ENCODE measurements at places on chromosomes 7 and 10. TPM values are rescaled to one million over a fixed set of nuclear protein-coding genes. Genes with fewer than 3 reads are reported as not detected.
A peak's percentile ranks its signal among the peaks of the same experiment; 100 is the strongest.

CTBP2 gene
- 73.3 TPM for total RNA-seq

- no peaks in the 10 kb centered on the region for H3K4me1 ChIP-seq
- H3K27me3 ChIP-seq = no peaks in the 10 kb centered on the region
- DNase-seq = no peak
- H3K27ac ChIP-seq = peak overlapping the region; percentile 2
These were observed 126.4 kb upstream of the LRRTM3 start for GRCh38 chr10:66799474-66799873.

DNA sequence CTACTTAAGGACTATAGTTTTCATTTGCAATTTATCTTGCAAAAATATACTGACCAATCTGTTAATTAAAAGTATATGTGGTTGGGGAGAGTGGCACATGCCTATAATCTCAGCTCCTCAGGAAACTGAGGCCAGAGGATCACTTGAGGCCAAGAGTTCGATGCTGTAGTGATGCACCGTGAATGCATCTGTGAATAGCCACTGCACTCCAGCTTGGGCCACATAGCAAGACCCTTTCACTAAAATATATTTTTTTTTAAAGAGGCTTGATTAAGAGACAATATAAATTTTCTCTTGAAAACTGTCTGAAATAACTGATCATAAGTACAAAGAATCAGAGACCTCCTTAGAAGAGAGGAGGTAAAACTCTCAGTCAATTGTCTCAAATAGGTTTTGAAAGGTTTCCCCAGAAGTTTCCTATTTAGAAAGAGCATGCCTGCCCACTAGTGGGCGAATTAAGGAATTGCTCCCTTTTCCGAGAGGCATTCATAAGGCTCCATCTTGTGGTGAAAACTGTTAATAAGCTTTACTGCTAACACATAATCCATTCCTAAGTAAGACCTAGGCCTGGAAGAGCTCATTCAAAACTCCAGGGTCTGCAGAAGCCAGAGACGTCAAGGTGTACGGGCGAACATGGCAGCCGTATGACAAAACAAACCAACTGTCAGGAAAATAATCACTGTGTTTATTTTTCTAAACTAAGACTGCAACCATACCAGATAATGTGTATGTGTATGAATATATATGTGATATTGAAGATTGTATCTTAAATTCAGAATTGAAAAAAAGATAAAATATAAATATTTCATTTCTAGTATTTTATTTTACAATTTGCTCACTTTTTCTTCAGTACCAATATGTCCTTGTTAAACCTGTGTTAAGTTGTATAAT is 6.8 kb upstream of the TAS2R40 start:
- H3K4me3 ChIP-seq = no peak overlapping the region
- H3K4me1 ChIP-seq = no peaks in the 10 kb centered on the region
- no peaks in the 10 kb centered on the region for H3K27me3 ChIP-seq
- H3K36me3 ChIP-seq = no peaks in the 10 kb centered on the region
- no peak overlapping the region for H3K27ac ChIP-seq

DNA sequence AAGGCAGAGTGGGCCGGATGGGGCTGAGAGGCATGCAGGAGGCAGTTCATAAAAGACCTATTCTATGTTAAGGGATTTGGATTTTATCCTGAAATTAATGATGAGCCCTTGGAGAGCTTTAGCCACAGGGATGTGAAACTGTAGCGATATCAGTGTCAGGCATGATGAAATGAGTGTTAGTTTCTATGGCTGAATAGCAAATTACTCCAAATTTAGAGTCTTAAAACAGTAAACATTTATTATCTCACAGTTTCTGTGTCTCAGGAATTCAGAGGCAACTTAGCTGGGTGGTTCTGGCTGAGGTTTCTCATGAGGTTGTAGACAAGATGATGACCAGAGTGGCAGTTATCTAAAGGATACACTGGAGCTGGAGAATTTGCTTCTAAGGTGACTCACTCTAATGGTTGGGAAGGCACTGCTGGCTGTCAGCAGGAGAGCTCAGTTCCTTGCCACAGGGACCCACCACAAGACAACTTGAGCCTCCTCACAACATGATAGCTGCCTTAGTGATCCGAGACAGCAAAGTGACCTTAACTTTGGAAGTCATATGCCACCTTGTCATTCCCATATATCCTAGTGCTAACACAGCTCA is 36.7 kb upstream of the SFTPD start:
- no peak overlapping the region for H3K27ac ChIP-seq
- no peaks in the 10 kb centered on the region for H3K4me1 ChIP-seq
- H3K4me3 ChIP-seq = no peak overlapping the region
- no peaks in the 10 kb centered on the region for H3K36me3 ChIP-seq
- peaks cover 19% of the 10 kb centered on the region for H3K27me3 ChIP-seq
- no peak for DNase-seq

- H3K4me3 ChIP-seq = peak overlapping the region; percentile 41
- DNase-seq = peak; percentile 20
- H3K27ac ChIP-seq = no peak overlapping the region
These were observed 129.9 kb downstream of the KBTBD2 start for GRCh38 chr7:32761451-32762205.

- no peaks in the 10 kb centered on the region for H3K4me1 ChIP-seq
- no peak overlapping the region for H3K4me3 ChIP-seq
- no peak overlapping the region for H3K27ac ChIP-seq
- no peaks in the 10 kb centered on the region for H3K36me3 ChIP-seq
These were observed 47.8 kb upstream of the CPN1 start for GRCh38 chr10:100129424-100129823.

Data from fibroblast of lung (primary cell).